ENCODE measurements at places on chromosomes 3 and 15.

DNA sequence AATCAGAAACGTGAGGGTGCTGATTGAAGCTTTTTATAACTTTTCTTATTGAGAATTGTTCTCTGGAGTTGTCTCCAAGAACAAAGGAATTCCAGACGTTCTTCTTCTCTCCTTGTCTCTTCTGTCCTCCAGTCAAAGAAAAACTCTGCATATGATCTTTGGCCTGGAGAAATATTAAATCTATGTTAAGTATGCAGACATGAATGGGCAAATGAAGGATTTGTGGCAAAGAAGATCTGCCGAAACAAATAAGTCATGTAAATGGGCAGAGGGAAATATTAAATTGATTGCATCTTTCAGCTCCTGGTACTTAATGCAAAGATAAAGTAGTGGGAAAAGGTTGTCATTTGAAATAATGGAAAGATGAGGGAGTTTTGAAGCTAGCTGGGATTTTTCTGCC lies 74.9 kb downstream of the IGF1R start:
- no peak for DNase-seq

- no peak for DNase-seq
Measured at GRCh38 chr15:45185069-45185779, 2.5 kb downstream of the SHF start.

GRCh38 chr15:86317384-86317740 lies 237.7 kb downstream of the AGBL1 start:
- DNase-seq = no peak

- DNase-seq = no peak
Measured at GRCh38 chr3:70112751-70113150, 113.2 kb downstream of the SAMMSON start.

GRCh38 chr3:9111417-9111816 lies 138.0 kb downstream of the SRGAP3 start:
- DNase-seq = no peak

DNA sequence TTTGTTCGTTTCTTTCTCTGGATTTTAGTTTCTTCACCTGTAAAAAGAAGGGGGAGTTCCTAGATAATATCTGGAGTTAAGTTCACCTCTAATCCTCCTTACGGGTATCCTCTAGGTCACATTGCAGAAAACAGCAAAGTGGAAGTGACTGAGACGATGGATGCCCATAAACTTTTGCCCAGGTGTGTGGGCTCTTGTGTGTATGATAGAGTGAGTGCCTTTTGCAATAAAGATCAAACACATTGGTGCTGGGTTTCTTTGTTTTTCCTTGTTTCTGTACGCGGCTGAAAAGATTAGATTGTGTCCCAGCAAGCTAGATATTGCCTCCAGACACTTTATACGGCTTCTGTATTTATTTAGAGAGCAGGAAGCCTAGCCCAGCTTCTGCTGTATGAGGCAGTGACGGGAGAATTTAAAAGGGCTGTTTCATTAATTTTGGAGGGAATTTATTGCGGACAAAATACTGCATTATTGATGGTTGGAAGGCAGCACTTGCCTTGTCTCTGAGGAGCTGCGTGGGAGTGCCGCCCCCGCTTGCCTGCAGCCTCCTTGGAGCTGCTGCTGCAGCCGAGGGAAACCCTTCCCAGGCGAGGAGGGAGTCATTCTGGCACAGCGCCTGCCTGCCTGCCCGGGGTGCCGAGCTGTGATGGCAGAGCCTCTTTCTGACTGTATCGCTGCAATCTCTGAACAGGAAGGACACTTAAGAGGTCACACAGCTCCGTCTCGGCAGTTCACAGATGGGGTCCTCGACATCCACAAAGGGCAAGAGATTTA lies 38.5 kb downstream of the PYDC2 start:
- DNase-seq = no peak

GRCh38 chr3:66585520-66586095 lies 84.8 kb upstream of the LRIG1 start:
- DNase-seq = no peak

DNA sequence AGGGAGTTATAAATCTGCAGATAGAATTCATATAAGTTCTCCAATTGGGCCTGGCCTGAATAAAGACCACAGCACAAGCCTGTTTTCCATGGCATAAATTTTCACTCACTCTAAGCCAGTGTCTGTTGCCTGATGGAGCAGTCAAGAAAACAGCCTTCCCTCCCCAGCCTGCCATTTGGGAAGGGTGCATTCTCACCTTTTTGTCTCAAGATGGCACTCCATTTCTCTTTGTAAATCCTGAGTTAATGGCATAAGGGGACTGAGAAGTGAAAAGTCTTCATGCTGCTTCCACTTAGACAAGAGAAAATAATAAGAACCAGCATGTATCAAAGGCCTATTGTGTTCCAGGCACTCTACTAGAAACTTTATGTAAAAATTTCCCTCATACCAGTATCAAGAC lies 115.6 kb upstream of the MANF start:
- DNase-seq = no peak

- no peak for DNase-seq
Measured at GRCh38 chr15:55587321-55588069, 650 bp downstream of the PYGO1 start.

GRCh38 chr3:57048728-57049127 lies 11.7 kb upstream of the SPATA12 start:
- no peak for DNase-seq

DNA sequence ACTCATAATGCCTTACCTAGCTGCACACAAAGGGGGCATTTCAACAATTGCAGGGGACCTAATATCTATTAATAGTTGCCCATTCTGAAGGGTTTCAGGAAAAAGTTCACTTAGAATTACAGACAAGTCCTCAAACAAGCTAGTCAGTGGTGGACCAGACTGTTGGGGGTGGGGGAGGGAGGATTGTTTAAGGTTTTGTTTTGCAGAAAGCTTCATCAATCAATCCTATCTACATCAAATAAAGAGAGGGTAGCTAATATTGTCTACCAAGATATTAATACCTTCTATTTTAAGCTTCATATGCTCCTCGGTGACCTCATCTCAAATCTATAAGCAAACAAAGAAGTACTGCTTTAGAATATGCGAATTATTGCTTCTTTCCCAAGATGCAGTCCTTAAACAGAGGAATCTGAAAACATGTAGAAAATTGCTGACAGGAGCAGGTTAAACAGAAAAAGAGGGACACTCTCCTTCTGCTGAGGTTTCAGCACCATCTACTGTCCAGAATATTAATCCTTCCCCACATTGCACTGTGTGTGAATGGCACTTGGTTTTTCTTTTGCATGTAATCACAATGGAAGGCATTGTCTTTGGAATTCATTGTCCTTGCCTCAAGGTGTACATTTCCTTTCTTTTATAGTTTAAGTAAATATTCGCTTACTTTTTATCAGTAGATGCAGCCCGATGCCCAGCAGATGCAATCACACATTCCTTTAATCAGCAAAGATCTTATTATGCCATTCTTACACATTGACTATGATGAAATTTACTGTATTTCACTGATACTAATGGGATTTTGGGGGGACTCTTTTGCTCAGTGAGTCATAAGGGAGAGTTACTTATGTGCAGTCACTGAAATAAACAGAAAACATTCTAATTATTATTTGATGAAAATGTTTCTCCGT lies 94.7 kb downstream of the IL5RA start:
- no peak for DNase-seq

DNA sequence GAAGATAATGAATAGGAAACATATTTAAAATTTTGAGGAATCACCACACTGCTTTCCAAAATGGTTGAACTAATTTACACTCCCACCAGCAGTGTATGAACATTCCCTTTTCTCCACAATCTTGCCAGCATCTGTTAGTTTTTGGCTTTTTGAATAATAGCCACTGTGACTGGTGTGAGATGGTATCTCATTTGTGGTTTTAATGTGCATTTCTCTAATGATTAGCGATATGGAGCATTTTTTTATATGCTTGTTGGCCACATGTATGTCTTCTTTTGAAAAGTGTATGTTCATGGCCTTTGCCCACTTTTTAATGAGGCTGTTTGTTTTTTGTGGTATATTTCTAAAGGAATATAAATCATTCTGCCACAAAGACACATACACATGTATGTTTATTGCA lies 166.3 kb downstream of the NECTIN3 start:
- no peak for DNase-seq

DNA sequence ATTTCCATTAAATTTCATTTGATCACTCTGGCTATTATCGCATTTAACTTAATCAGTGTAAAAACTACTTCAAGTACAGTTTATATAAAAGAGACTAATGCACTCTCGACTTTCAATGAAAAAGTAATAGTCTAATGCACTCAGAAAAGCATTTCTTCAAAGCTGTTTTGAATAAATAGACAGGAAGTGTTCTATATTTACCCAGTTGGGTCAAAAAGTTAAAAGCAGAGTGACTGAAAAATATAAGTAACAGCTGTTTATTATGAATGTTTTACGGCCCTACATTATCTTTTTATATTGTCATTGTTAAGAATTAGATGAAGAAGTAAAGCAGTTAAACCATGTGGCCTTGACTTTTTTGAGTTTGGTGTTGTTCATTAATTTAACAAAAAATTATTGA lies 391.8 kb downstream of the ZPLD1 start:
- DNase-seq = no peak

GRCh38 chr3:49158792-49159191 lies 7.3 kb downstream of the CCDC71 start:
- no peak for DNase-seq

DNA sequence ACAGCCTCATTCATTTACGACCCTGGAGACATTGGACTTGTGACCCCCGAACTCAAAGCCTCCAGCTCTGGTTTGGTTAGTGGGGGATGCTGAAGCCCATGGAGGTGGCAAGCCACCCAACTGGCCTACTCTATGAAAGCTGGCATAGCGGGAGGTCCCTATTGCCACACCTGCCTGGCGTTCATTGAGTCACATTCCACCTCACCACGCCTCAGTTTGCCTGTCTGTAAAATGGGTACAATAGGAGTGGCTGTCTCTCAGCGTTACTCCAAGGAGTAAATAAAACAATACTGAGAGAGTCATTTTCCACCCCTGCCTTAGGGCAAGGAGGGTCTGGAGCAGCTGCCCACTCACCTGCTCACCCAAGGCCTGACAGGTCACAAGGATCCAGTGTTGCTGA lies 60.2 kb downstream of the NUP210 start:
- DNase-seq = no peak

GRCh38 chr3:61570813-61571212 lies 9.4 kb downstream of the PTPRG start:
- no peak for DNase-seq

GRCh38 chr3:187840856-187841255 lies 95.6 kb upstream of the BCL6 start:
- no peak for DNase-seq

DNA sequence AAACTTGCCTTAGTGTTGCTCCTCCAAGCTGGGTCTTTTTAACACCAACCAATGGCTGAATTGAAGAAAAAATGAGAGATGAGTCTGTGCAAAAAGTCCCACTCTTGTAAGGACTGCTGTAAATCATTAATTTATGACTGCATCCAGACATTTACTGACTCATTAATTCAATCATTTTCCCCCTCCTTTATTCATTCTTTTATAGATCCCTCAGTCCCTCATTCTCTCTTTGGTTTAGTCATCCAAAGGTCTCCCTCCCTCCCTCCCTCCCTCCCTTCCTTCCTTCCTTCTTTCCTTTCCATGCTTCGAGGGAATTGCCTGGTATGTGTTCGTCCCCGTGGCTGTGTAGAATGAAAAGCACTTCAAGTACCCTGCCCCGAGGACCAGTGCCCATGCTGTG lies 35.3 kb upstream of the MRPS22 start:
- DNase-seq = no peak

GRCh38 chr15:65095747-65096104 lies 19.2 kb downstream of the KBTBD13 start:
- no peak for DNase-seq

DNA sequence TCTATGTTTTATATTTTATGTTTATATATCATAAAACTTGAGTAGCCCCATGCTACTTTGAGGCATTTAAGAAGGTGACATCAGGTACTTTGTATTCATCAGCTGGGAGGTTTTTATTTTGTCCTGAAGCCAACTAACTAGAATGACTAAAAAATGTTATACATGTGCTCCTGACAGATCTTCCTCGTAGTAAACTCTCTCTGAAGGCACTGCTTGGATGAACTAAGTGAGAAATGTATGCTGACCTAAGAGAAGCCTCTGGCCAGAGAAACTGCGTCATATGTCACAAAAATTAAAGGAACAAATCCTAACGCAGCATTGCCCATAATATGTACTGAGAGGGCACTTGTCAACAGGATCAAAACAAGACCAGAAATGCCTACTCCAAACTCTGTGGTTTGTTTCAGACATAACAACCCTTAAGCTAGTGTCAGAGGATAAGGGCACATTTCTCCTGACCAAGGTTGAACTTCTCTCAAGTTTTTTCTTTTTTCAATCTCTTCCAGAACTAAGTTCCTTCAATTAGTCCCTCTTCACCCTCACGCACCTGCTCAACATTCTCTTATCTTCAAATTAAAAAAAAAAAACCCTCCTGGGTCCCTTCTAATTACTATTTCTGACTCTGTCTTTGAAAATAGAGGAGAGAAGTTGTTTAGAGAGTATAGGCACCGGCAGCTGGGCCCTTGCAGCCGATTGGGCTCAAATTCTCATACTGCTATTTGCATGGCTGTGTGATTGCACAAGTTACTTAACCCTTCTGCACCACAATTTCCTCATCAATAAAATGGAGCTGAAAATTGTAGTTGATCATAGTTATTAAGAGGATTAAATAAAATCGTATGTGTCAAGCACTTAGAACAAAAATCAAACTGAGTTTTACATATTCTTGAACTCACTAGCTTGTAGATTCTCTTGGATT lies 159.0 kb downstream of the FRMD5 start:
- no peak for DNase-seq

- no peak for DNase-seq
Measured at GRCh38 chr15:87496795-87497194, 759.7 kb downstream of the NTRK3 start.

DNA sequence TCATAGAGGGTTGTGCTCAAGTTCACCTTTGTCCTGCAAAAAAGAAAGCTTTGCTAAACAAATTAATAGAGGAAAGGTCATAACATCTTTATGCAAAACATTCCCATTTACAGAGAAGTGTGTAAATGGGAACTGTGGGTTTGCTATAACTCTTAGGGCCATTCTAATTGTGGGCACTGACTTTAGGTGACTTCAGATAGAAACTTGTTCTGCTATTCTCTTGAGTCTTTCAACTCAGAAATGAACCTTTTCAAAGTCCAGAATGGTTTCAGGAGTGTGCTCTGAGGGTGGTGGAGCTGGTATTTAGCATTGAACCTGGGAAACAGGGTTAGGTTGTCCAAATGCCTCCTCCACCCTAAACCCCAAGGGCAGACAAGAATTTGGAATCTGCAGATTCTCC lies 34.0 kb downstream of the SPTSSB start:
- no peak for DNase-seq

DNA sequence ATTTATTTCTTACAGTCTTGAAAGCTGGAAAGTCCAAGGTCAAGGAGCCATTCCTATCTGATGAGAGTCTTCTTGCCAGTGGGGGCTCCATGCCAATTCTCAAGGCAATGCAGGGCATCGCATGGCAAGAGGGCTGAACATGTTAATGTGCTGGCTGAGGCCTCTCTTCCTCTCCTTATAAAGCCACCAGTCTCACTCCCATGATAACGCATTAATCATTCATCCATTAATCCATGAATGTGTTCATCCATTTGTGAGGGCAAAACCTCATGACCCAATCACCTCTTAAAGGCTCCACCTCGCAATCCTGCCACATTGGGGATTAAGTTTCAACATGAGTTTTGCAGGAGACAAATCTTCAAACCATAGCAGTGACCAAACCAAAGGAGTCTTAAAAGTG lies 118.3 kb downstream of the PROS1 start:
- no peak for DNase-seq

GRCh38 chr15:90931575-90931827 lies 848 bp downstream of the HDDC3 start:
- no peak for DNase-seq

Measured in stimulated activated CD4-positive, alpha-beta T cell treated with anti-CD3 and anti-CD28 coated beads, Interleukin-1b, Interleukin-23, amount 100 ng/mL, for 1 hour (primary cell).